ENCODE measurements at places on chromosomes 12 and 14.

DNA sequence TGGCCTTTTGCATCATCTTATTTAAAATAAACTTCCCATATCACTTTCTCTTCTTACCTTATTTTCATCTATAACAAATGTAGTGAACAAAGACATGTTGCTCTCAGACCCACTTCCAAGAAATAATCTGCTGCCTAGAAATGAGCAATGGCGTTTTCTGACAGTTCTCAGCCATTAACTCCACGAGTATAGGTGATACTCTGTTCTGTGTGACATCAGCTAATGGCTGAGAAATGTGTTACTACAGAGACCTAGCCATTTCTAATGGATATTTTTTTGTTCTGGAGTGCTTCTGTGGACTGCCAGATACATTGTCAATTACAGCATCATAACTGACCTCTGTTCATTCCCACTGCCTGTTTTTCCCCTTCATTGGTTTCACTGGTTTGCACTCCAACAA lies 67.8 kb downstream of the CCDC59 start:
- H3K4me1 ChIP-seq = no peaks in the 10 kb centered on the region
- H3K27me3 ChIP-seq = peaks cover 3% of the 10 kb centered on the region
- no peak for DNase-seq
- H3K36me3 ChIP-seq = no peaks in the 10 kb centered on the region
- no peak overlapping the region for H3K4me3 ChIP-seq

GRCh38 chr14:91252871-91253794 lies 8.6 kb upstream of the GPR68 start:
- H3K4me1 ChIP-seq = peaks cover 70% of the 10 kb centered on the region
- H3K27me3 ChIP-seq = no peaks in the 10 kb centered on the region
- DNase-seq = peak; percentile 58
- H3K36me3 ChIP-seq = peaks cover 22% of the 10 kb centered on the region
- H3K4me3 ChIP-seq = peak overlapping the region; percentile 40

DNA sequence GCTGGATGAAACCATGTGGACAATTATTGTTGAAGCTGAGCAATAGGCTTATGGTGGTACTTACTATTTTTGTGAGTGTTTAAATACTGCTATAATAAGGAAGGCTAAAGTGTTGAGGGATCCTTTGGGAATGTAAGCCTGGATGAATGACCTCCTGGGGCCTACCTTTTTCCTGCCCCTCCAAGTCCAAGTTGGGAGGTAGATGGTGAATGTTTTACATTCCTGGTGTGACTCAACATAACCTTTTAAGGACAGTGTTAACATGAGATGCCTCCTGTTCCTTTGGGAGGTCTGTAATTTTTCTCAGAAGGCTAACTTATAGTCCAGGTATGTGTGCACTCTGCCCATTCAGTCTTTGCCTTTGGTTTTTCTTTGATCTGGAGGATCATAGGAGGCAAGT lies 315.9 kb downstream of the NRXN3 start:
- H3K36me3 ChIP-seq = no peaks in the 10 kb centered on the region
- no peaks in the 10 kb centered on the region for H3K4me1 ChIP-seq
- no peak for DNase-seq
- no peaks in the 10 kb centered on the region for H3K27me3 ChIP-seq
- no peak overlapping the region for H3K4me3 ChIP-seq

DNA sequence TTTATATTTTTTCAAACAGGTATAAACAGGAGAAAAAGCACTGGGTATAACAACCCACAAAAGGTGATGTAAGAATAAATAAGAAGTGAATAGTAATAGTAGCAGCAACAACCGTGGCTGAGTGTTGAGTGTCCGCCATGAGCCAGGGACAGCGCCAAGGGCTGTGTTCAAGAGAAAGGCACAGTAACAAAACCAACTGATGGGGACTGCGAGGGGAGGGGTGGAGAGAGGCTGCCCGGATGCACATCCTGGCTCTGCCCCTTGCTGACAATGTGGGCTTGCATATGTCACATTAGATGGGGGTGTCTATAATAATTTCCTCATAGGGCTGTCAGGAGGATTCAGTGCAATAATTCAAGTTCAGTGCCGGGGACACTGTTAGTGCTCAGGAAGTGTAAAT lies 912.4 kb downstream of the VRK1 start:
- no peaks in the 10 kb centered on the region for H3K36me3 ChIP-seq
- peaks cover 75% of the 10 kb centered on the region for H3K4me1 ChIP-seq
- no peaks in the 10 kb centered on the region for H3K27me3 ChIP-seq
- H3K27ac ChIP-seq = peak overlapping the region; percentile 49
- H3K4me3 ChIP-seq = no peak overlapping the region

GRCh38 chr14:67491285-67491684 lies 2.8 kb upstream of the TMEM229B start:
- peaks cover 36% of the 10 kb centered on the region for H3K4me1 ChIP-seq
- H3K27ac ChIP-seq = no peak overlapping the region
- H3K4me3 ChIP-seq = no peak overlapping the region
- DNase-seq = no peak

GRCh38 chr14:61860294-61860918 lies 98.2 kb downstream of the SNAPC1 start:
- H3K4me3 ChIP-seq = no peak overlapping the region
- peaks cover 2% of the 10 kb centered on the region for H3K4me1 ChIP-seq
- H3K36me3 ChIP-seq = no peaks in the 10 kb centered on the region
- DNase-seq = peak; percentile 61
- no peak overlapping the region for H3K27ac ChIP-seq

DNA sequence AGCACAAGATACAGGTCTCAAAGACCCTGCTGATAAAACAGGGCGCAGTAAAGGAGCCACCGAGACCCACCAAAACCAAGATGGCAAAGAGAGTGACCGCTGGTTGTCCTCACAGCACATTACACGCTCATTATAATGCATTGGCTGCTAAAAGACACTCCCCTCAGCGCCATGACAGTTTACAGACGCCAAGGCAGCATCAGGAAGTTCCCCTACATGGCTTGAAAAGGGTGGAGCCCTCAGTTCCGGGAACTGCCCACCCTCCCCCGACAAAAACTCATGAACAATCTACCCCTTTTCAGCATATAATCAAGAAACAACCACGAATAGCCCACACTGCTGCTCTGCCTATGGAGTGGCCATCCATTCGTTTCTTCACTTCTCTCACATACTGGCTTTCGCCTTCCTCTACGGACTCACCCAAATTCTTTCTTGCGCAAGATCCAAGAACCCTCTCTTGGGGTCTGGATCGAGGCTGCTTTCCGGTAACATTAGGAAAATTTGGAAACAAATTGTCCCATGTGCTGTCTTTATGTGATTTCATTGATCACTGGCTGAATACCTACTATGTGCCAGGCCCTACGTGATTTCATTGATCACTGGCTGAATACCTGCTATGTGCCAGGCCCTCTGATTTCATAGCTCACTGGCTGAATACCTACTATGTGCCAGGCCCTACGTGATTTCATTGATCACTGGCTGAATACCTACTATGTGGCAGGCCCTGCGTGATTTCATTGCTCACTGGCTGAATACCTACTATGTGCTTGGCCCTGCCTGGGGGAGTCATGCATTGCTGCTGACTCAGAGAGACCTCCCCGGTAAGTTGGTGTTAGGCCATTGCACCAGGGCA lies 126.4 kb downstream of the PIWIL1 start:
- no peak overlapping the region for H3K4me3 ChIP-seq
- no peaks in the 10 kb centered on the region for H3K36me3 ChIP-seq
- H3K27ac ChIP-seq = no peak overlapping the region
- H3K4me1 ChIP-seq = no peaks in the 10 kb centered on the region
- no peak for DNase-seq

- no peaks in the 10 kb centered on the region for H3K36me3 ChIP-seq
- no peak overlapping the region for H3K27ac ChIP-seq
- no peak for DNase-seq
These were observed 5.5 kb upstream of the GPR19 start for GRCh38 chr12:12701457-12701856.

- DNase-seq = no peak
- no peak overlapping the region for H3K27ac ChIP-seq
- no peaks in the 10 kb centered on the region for H3K4me1 ChIP-seq
- H3K4me3 ChIP-seq = no peak overlapping the region
- no peaks in the 10 kb centered on the region for H3K36me3 ChIP-seq
These were observed 37.7 kb upstream of the DICER1 start for GRCh38 chr14:95195031-95195430.

DNA sequence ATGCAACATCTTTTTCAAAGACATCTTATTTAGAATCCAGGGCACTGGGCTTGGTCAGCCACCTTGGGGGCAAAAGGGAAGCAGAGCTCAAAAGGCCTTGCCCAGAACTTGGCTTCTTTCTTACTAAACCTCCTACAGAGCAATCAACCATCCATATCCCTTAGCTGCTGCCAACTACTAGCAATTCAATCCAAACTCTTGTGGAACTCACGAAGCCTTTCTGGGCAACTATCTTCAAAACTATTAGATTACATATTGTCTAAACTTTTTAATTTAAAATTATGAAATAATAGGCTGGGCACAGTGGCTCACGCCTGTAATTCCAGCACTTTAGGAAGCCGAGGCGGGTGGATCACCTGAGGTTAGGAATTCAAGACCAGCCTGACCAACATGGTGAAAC lies 95.5 kb downstream of the PAWR start:
- no peak overlapping the region for H3K27ac ChIP-seq
- H3K36me3 ChIP-seq = no peaks in the 10 kb centered on the region
- H3K4me1 ChIP-seq = no peaks in the 10 kb centered on the region
- no peak overlapping the region for H3K4me3 ChIP-seq
- H3K27me3 ChIP-seq = no peaks in the 10 kb centered on the region

- no peak overlapping the region for H3K4me3 ChIP-seq
- no peaks in the 10 kb centered on the region for H3K27me3 ChIP-seq
- H3K27ac ChIP-seq = no peak overlapping the region
- no peaks in the 10 kb centered on the region for H3K4me1 ChIP-seq
- no peak for DNase-seq
These were observed 164.2 kb downstream of the SSPN start for GRCh38 chr12:26359576-26359975.

DNA sequence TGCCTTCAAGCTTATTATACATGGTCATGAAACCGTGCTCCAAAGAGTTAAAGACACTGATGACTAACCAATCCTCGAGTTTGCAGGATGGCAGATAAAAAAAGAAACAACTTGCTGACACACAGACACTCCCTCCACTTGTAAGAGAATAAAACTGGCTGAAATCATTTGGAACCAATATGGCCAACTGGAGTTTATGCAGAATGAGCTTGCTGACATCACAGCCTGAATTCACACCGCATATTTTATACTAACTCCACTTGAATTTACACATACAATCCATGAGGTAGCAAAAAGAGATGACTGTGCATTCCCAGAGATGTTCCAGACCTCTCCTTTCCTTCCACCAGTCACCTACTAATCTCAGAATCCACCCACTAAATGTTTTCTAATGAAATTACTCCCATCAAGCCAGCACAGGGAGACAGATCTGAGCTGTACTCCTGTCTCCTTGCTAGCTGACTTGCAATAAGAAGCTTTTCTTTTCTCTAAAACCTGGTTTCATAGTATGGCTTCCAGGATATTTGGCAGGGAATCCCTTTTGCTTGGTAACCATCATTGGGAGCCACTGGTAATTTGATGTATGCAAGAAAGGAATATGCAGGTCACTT lies 15.8 kb upstream of the PTPRR start:
- H3K27me3 ChIP-seq = peaks cover 4% of the 10 kb centered on the region
- H3K36me3 ChIP-seq = no peaks in the 10 kb centered on the region
- no peak overlapping the region for H3K27ac ChIP-seq
- no peak overlapping the region for H3K4me3 ChIP-seq
- H3K4me1 ChIP-seq = no peaks in the 10 kb centered on the region

GRCh38 chr14:62776300-62776699 lies 269.0 kb downstream of the KCNH5 start:
- H3K36me3 ChIP-seq = no peaks in the 10 kb centered on the region
- no peak for DNase-seq
- no peak overlapping the region for H3K27ac ChIP-seq
- H3K27me3 ChIP-seq = no peaks in the 10 kb centered on the region

DNA sequence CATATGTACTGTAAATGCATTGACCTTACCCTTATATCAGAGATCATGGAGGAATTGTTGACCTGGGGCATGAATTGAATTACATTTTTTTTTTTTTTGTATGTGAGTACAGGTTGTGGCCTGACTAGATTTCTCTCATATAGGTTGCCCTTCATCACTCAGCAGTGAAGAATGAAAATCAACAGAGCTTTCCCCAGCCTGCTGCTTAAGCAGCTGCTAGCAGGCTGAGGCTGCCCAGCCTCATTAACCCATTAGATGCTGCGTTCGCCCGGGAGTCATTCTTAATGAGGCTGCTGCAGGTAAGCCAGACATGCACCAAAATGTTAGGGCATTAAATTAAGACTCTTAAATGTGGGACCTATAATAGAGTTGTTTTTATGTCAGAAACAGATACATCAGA lies 236.0 kb downstream of the ETNK1 start:
- no peak overlapping the region for H3K4me3 ChIP-seq
- H3K27ac ChIP-seq = no peak overlapping the region
- H3K4me1 ChIP-seq = no peaks in the 10 kb centered on the region
- H3K27me3 ChIP-seq = peaks cover 14% of the 10 kb centered on the region
- H3K36me3 ChIP-seq = no peaks in the 10 kb centered on the region

DNA sequence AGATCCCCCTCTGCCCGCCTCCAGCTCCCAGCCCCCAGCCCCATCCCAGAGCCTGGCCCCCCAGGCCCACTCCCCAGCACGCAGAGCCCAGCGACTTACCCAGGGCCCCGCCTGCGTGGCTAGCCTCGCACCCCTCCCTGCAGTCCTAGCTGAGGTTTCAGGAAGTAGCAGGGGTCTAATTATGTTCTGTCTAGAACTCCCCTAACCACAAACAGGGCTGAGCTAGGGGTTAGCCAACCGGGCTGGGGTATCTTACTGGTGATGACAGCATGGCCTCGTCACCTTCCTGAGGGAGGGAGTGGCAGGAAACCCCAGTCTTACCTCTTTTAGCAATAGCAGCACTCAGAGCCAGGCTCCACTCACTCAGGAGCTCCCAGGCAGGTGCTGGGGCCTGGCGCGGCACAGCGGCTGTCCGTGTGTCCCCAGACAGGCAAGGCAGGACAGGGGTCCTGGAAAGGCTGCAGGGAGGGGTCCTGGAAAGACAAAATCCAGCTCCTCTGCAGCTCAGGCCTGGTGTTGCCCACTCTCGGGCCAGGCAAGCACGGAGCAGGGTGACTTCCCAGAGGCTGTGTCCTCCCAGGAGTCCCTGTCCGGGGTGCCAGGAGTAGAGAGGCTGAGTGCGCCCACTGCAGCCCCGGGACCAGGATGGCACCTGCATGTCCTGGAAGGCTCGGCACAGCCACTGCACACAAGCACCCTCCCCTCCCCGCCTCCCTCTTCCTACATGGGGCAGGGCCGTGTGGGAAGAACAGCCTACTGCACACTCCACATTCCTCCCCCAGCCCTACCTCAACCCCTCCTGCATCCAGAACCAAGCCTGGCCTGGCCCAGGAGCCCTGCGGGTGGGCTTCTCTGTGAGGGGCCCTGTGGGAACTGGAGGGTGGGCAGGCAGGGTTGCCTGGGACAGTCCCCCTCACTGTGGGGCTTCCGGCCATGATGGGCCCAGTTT lies at the start of gene GPR132:
GPR132 (minus strand) TSS at position 151 of the 949 bp plus-strand sequence. CDS start 10,010 bp downstream, outside the sequence.
- peak within 1 kb of the TSS; percentile 92 for H3K4me3 ChIP-seq
- peaks cover 23% of the 10 kb centered on the region for H3K36me3 ChIP-seq
- H3K27me3 ChIP-seq = no peaks in the 10 kb centered on the region
- peak; percentile 88 for DNase-seq

GRCh38 chr14:99872786-99873440 lies 79.7 kb downstream of the EML1 start:
- DNase-seq = no peak
- H3K36me3 ChIP-seq = no peaks in the 10 kb centered on the region
- no peak overlapping the region for H3K27ac ChIP-seq
- H3K4me1 ChIP-seq = no peaks in the 10 kb centered on the region
- no peak overlapping the region for H3K4me3 ChIP-seq

Data from activated naive CD8-positive, alpha-beta T cell treated with anti-CD3 and anti-CD28 coated beads for 36 hours (primary cell).